PC-9 (cell line): ENCODE measurements at places on chromosomes 2 and 18. TPM values are rescaled to one million over a fixed set of nuclear protein-coding genes. Genes with fewer than 3 reads are reported as not detected.

POU3F3 gene
- not detected in 2 replicates for total RNA-seq

NUP35 gene
- total RNA-seq, result 27.0 and 35.5 TPM in 2 replicates

CCDC148 gene
- 1.8 and 2.3 TPM in 2 replicates for total RNA-seq

PASK gene
- 70.4 and 77.5 TPM in 2 replicates for total RNA-seq

APOB gene
- total RNA-seq, result not detected in 2 replicates

RFTN2 gene
- not detected in 2 replicates for total RNA-seq

EFHD1 gene
- 10.6 and 15.0 TPM in 2 replicates for total RNA-seq

FOXI3 gene
- total RNA-seq, result not detected in 2 replicates
